ENCODE measurements at places on chromosomes 11 and 22. TPM values are rescaled to one million over a fixed set of nuclear protein-coding genes. Genes with fewer than 3 reads are reported as not detected.

DNA sequence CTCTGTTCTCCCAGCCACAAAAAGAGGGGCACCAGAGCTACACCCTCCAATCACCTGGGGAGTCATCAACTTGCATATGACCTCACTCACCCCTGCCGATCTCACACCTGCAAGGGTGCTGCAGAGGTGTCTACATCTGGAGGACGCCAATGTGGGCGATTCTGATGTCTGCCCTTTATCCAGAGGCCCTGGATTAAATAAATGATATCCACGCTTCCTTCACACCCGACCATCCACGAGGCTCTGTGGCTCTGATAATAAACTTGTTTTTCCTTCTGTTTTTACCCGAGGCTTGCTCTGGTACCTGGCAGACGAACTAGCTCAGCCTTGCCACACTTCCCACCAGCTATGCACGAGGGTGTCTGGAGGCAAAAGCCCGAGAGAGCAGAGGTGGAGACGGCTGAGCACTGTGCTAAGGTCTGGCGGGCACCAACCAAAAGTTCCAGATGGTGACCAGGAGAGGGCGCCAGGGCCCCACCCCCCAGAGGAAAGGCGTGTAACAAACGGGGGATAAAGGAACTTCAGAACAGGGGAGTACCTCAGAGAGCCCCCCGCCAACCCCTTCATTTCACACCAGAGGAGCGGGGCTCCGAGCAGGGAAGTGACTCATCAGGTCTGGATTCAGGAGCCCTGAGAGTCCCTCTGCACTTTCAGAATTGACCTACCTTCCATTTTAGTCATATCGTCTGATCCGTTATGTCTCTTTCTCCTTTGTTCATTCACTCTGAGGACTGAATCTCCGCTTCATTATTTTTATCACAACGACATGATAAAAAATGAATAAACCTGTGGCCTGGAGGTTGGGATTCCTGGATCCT, 13.5 kb downstream of the SCN3B start:
- peaks cover 4% of the 10 kb centered on the region for H3K4me1 ChIP-seq
- H3K4me3 ChIP-seq: no peak overlapping the region
- H3K36me3 ChIP-seq: no peaks in the 10 kb centered on the region
- H3K27ac ChIP-seq: no peak overlapping the region
- DNase-seq: peak; percentile 28

The HSPB2 gene
- not detected for total RNA-seq

The LSP1 gene
- total RNA-seq: 11.5 TPM

The OR4D10 gene
- total RNA-seq: not detected

The PRAME gene
- not detected for total RNA-seq

Data from body of pancreas (tissue), 4 donors.